ENCODE measurements at places on chromosomes 5 and 9.

- no peak for DNase-seq
These were observed 2.2 kb downstream of the COL23A1 start for GRCh38 chr5:178587763-178588611.

- DNase-seq = peak; percentile 25
These were observed 1.7 kb downstream of the PTAR1 start for GRCh38 chr9:69757996-69758675.

- DNase-seq = no peak
These were observed 67.8 kb downstream of the TMEM167A start for GRCh38 chr5:83009408-83009807.

DNA sequence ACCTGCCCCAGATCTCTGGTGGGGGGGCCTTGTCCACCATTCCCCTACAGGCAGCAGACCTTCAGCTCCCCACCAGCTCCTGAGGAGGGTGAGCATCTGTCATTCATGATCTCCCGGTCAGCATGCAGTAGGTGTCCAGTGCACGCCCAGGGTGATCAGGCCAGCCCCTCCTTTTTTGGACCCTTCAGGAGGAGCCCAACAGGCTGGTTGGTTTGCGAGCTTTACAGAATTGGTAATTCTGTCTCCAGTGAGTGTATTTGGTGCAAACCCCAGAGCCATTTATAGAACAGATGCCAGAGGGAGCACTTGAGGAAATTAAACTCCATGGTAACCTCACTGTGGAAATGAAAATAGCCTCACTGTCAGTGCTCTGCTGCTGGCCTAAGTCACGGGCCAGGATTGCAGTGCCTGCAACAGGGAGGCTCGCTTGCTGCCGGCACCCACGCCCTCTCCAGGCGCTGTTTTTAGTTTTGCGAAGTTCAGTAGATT lies 23.4 kb downstream of the WNK2 start:
- DNase-seq = peak; percentile 18

DNA sequence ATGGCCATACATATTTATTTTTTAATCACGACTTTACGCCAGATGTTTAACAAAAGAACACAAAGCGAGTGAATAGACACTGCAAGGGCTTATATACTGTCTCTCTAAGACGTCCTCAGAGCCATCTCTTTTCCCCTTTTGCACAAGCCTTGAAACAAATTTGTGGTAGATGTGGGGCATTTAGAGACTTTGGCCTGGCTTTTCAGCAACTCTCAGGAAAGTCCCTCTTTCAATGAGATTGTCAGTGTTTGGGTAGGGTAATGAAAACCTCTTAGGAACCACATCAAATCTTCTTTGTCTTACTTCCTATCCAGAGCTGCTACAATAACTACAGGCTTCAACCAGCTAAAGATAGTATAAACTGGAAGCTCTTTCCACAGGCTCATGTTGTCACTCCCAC lies 380.0 kb downstream of the ANXA1 start:
- no peak for DNase-seq

DNA sequence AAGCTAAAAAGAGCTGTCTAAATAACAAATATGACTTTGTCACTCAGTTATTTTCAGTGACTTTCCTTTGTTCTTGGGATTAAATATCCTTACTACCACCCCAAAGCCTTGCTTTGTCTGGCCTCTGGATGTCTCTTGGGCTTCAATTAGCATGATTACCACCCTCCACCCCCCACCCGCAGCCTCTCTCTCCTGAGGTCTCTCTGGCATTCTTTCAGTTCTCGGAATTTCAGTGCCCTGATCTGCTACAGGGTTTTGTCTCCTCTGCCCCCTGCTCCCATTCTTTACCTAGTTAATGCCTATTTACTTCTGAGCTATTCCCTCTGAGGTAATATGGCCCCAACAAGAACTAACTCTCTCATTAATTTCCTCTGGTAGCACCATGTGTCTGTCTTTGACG lies 376.4 kb downstream of the DEPDC1B start:
- no peak for DNase-seq

DNA sequence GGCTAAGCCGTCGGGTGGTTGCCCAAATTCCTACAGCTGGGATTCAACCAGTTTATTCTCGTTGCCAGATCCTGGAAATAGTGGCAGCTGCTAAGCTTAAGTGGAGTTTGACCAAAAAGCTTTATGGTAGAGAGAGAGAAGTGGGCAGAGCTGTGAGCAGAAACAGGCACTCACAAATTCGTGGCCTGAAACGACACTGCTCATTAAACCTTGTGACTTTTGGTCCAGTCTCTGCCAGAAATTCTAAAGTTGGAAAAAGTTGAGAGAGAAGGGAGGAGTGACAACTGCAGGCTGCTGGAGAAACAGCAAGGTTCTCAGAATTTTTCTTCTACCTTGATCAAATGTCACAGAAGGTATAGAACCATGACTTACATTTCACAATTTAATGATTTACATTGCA lies 131.5 kb downstream of the MTX3 start:
- no peak for DNase-seq

- no peak for DNase-seq
These were observed 86.8 kb downstream of the SLC24A2 start for GRCh38 chr9:19701991-19702390.

DNA sequence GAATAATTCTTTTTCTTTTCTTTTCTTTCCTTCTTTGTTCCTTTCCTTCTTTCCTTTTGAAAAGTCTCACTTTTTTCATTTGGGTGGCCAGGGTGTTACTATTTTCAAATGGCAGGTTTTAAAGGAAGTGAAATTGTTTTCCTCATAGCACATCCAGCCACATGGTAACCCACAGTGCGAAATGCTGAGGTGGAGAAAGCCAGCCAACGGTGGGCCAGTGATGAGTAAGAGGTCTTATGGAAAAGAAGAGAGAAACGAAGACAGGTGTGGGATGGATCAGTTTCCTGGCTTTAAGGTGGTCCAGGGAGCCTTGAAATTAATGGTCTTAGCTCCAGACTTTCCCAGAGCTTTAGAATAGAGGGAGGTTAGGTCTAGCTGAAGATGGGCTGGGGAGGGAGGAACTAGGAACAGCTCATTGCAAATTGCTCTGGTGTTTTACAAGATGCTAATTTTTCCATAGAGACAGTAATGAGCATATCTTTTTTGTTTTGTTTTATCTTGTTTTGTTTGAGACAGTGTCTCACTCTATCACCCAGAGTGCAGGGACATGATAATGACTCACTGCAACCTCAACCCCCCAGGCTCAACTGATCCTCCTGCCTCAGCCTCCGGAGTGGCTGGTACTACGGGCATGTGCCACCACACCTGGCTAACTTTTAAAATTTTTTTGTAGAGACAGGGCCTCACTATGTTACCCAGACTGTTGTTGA lies 17.8 kb downstream of the ITK start:
- no peak for DNase-seq

GRCh38 chr9:113492343-113493202 lies 29.0 kb downstream of the RGS3 start:
- no peak for DNase-seq

GRCh38 chr5:172694061-172694460 lies 53.0 kb downstream of the NEURL1B start:
- DNase-seq = no peak

DNA sequence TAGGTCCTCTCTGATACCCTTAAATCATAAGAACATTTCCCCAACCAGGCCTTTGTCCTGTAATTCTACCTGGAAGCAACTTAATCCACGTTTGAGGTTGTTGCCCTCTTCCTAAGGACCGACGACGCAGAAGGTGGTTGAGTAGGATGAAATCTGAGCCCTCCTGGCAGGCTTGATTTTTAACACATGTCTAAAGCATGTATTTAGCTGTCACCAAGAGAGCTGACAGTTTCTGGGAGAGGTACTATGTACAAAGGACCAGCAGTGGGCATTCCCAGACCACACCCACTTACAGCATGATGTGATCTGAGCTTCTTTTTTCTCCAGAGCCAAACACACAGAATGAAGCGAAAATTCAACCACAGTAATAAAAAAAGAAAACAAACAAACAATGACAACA lies 260.9 kb downstream of the SH3GL2 start:
- no peak for DNase-seq

DNA sequence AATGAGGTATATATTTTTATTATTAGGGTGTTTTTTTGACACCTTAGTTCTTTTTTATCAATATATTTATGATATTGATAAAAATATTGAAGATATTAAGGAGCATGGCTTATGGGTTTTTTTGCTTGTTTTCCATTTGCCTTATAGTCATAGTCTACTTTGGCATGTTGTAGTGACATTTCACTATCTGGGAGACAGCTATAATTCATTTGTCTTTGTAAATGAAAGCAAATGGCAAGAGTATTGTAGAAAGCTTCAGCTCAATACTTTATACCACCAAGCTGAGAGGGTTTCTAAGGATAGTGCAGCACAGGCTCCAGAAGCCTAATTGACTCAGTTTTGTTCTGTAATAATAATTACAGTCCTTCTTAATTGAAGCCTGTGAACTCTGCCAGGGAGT lies 1182.3 kb downstream of the EFNA5 start:
- no peak for DNase-seq

DNA sequence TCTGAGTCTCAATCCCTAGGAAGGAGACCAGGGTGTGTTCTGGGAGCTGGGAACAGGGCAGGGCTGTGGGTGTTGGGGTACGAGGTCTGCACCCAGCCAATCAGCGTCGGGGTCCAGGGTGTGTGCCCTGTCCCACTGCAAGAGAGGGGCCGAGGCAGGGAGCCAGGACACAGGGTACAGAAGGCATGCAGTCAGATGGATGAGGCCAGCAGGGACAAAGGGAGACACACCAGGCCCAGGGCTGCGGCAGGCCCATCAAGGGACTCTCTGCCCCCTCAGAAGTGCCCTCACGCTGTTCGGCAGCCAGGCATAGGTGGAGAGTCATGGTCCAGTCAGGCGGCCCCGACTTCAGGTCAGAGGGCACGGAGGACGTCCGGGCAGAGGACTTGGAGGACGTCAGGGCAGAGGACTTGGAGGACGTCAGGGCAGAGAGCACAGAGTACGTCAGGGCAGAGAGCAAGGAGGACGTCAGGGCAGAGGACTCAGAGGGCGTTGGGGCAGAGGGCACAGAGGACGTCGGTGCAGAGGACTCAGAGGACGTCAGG lies 28.8 kb upstream of the ADAMTS2 start:
- no peak for DNase-seq

DNA sequence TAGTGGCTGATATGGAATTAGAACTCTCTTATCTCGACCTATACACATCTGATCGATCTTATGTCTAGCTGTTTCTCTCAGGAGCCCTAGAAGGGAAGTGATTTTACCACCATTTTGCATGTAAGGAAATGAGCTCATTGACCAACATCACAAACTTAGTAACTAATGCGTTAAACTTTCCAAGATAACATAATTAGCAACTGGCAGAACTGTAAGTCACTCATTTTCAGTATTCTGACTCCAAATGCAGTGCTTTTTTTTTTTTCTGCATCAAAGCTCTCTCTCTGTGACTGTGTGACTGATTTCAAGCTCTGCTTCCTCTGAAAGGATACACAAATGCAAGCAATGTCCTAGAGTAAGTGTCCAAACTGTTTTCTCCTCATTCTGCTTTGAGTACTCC lies 68.1 kb upstream of the FBXL7 start:
- DNase-seq = no peak

- no peak for DNase-seq
These were observed 239.9 kb downstream of the SAXO1 start for GRCh38 chr9:18793122-18793521.

DNA sequence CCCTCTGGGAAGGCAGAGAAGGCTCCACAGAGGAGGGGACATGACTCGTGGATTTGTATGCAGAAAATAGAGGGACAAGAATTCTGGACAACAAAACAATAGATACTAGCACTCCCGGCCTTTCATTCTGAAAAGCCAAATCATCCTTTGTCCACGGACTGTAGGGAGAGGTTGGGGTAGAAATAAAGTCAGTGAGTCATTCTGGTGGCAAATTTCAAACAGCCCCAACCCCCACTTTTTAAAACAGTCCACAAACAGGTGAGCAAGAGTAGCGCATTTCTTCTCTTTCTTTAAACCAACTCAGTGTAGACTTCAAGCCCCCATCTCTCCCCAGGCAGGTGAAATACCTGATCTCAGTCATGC lies 56.1 kb downstream of the PTPDC1 start:
- no peak for DNase-seq

- DNase-seq = peak; percentile 28
These were observed 51.5 kb downstream of the CEP120 start for GRCh38 chr5:123371575-123372179.

DNA sequence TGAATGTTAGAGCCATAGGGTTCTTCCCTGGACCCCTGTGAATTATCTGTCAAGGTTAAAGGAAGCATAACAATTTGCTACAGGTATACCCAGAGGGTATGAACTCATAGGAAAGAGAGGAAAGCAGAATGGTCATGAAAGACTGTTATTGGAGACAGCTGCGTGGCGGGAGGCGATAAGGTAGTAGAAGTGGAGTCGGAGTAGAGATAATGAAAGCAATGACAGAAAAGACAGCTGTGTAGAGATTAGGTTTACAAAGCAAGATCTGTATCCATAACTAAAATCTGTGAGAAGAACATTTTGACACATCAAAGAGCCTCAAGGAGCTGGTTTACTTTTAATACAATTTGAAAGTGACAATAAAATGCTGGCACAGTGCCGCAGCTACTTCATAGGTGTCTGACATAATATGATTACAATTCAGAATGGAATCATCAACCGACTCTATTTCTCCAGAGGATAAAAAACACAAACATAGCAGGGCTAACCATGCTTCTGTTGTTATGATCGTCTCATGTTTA lies 603.9 kb downstream of the CDH12 start:
- no peak for DNase-seq

DNA sequence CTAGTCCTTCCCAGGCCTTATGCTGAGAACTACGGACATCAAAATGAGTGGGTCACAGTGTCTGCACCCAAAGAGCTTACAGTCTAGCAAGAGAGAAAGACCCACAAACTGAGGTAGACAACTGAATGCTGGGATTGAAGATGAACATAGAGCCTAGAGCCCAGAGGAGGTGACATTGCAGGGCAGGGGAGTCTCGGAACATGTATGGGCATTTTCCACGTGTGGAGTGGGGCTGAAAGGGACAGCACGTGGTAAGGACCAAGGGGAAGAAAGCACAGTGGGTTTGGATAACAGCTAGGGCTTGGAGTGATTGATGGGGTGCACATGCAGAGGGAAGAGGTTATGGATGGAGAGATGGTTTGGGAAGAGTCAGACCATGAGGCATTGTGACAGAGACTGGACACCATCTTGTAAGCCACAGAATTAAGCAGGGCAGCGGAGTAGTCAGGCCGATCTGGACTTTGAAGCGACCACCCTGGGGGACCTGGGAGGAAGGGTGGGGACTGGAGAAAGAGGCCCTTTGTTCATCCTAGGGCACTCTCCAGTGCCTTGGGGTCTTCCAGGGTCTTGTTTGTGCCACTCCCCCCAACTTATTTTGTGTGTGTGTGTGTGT lies 47.5 kb upstream of the SH3PXD2B start:
- no peak for DNase-seq

All from EL (cell line).